ENCODE measurements at places on chromosomes 7 and 10. TPM values are rescaled to one million over a fixed set of nuclear protein-coding genes. Genes with fewer than 3 reads are reported as not detected.
A peak's percentile ranks its signal among the peaks of the same experiment; 100 is the strongest.

DNA sequence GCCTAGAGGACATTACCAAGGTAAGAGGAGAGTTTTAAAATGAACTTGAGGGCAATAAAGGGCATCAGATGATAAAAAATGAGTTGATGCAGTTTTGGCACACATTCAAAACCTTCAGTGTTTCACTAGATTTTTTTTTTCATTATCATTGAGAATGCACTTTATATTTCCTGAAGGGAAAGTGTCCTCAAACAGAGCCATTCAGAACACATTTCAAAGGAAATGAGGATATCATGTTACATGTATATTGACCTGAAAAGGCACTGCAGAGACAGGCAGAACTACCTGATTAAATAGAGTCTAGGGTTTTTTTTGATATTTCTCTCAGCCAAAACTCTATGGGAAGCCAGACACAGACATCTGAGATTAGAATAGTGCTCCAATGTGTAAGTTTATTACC is 454.0 kb downstream of the NEBL start:
- H3K4me1 ChIP-seq = no peaks in the 10 kb centered on the region
- H3K27ac ChIP-seq = no peak overlapping the region
- H3K4me3 ChIP-seq = no peak overlapping the region

GRCh38 chr10:33046792-33047191 is 88.8 kb upstream of the ITGB1 start:
- peaks cover 6% of the 10 kb centered on the region for H3K4me1 ChIP-seq
- H3K4me3 ChIP-seq = no peak overlapping the region
- no peak for DNase-seq
- no peaks in the 10 kb centered on the region for H3K27me3 ChIP-seq

DNA sequence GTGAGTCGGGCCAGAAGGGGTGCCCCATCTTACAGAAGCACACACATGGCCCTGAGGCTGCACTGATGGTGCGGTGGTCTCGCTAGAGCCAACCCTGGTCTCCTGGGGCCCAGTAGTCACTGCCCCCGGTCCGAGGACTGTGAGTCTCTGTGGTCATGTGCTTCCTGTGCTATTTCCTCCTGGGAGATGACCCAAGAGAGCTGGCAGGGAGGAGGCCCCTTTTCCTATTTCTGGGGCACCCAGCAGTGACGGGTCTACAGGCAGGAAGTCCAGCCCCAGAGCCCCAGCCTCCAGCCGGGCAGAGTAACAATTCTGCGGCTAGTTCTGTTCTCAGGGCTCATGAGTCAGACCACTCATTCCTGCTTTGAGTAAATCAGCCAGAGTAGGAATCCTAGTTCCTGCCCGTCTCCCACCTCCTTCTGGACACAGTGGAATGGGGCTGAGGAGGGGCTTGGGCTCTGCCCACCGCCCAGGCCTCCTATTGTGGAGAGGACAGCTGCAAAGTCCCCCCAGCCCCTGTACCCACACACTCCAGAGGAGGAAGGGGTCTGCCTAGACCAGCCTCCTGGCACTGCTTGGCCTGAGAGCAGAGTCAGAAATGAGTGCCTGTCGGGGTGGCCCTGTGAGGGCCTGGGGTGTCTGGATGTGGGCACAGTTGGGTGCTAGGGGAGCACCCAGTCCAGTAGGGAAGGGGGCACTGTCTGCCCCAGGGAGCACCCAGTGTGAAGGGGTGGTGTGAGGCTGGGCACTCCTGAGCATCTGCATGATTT is 80.5 kb upstream of the PPIF start:
- peak; percentile 76 for DNase-seq
- no peak overlapping the region for H3K4me3 ChIP-seq
- no peaks in the 10 kb centered on the region for H3K27me3 ChIP-seq
- H3K27ac ChIP-seq = no peak overlapping the region
- peaks cover 3% of the 10 kb centered on the region for H3K36me3 ChIP-seq

GRCh38 chr10:266974-267425 is 131.7 kb downstream of the ZMYND11 start:
- H3K27ac ChIP-seq = no peak overlapping the region
- no peak for DNase-seq
- no peak overlapping the region for H3K4me3 ChIP-seq
- no peaks in the 10 kb centered on the region for H3K36me3 ChIP-seq

GRCh38 chr10:123848564-123849457 is 42.8 kb downstream of the CPXM2 start:
- H3K27me3 ChIP-seq = no peaks in the 10 kb centered on the region
- no peaks in the 10 kb centered on the region for H3K4me1 ChIP-seq
- H3K36me3 ChIP-seq = no peaks in the 10 kb centered on the region
- no peak for DNase-seq
- no peak overlapping the region for H3K4me3 ChIP-seq

GRCh38 chr7:33946094-33946699 is 40.9 kb downstream of the BMPER start:
- no peak overlapping the region for H3K27ac ChIP-seq
- H3K4me3 ChIP-seq = no peak overlapping the region
- H3K4me1 ChIP-seq = no peaks in the 10 kb centered on the region

- no peaks in the 10 kb centered on the region for H3K27me3 ChIP-seq
- H3K4me3 ChIP-seq = no peak overlapping the region
- no peak for DNase-seq
These were observed 59.6 kb downstream of the RELN start for GRCh38 chr7:103929901-103930311.

- peak within 1 kb of the TSS; percentile 66 for H3K27ac ChIP-seq
- no peaks in the 10 kb centered on the region for H3K27me3 ChIP-seq
- H3K36me3 ChIP-seq = peaks cover 33% of the 10 kb centered on the region
- H3K4me3 ChIP-seq = peak within 1 kb of the TSS; percentile 71
These were observed at the start of gene HPS1 for GRCh38 chr10:98446661-98447221. HPS1 (minus strand) TSS chr10:98446935; CDS start chr10:98443240, 3,695 bp downstream.

DNA sequence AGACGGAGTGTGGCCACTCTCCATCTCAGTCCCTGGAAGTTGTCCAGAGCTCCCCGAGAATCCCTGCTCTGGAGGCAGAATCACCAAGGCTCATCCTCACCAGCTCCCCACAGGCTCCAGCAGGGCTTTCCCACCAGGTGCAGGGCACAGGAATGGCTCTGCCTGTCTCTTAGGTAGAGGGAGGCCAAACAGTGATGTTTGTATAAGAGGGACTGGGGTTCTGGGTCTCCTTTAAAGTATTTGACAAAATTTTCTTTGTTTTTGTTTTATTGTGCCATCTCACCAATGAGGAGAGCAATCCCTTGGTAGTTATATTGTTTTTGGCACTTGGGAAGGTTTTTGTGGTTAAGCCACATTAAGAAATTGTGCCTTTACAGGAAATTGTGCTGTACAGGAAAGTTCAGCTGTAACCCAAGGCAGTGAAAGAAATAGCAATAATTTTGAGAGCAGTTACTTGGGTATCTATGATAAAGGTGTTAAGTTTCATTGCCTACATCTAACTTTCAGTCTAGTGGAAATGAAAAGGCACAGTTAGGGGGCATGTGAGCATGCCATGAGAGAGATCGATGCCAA is 219.3 kb upstream of the PRSS58 start:
- H3K36me3 ChIP-seq = no peaks in the 10 kb centered on the region
- H3K4me3 ChIP-seq = peak overlapping the region; percentile 23
- H3K4me1 ChIP-seq = peaks cover 59% of the 10 kb centered on the region
- H3K27ac ChIP-seq = peak overlapping the region; percentile 53
- no peak for DNase-seq

HKDC1 gene
- 3.1 TPM for total RNA-seq

ACTA2 gene
- 2.1 TPM for total RNA-seq

TMEM243 gene
- total RNA-seq = 161 TPM

GRID1 gene
- total RNA-seq = not detected

DGKI gene
- not detected for total RNA-seq
